ENCODE measurements at places on chromosomes 4 and X. TPM values are rescaled to one million over a fixed set of nuclear protein-coding genes. Genes with fewer than 3 reads are reported as not detected.

Gene PNMA3
- not detected for total RNA-seq

Gene NAA11
- not detected for total RNA-seq

Gene MAGEE2
- total RNA-seq, result not detected

Gene KLKB1
- total RNA-seq, result under 0.01 TPM

Gene HSFX1
- total RNA-seq, result under 0.01 TPM

Gene AMOT
- total RNA-seq, result 5.3 TPM

Gene SLC34A2
- total RNA-seq, result not detected

Gene ASMT
- not detected for total RNA-seq

Gene FAAH2
- not detected for total RNA-seq

Gene NXF2B
- total RNA-seq, result not detected

Gene USP26
- not detected for total RNA-seq

Gene RAB39B
- 0.56 TPM for total RNA-seq

Gene OTC
- not detected for total RNA-seq

Gene DUSP21
- not detected for total RNA-seq

Gene TMEM31
- not detected for total RNA-seq

Gene CPZ
- total RNA-seq, result 0.56 TPM

Gene SEL1L3
- total RNA-seq, result 43.7 TPM

Gene SGMS2
- 57.5 TPM for total RNA-seq

Gene SH2D1A
- not detected for total RNA-seq

Gene UGT2B11
- not detected for total RNA-seq

Gene ARX
- not detected for total RNA-seq

Gene TLR2
- under 0.01 TPM for total RNA-seq

Gene DUX4
- not detected for total RNA-seq

Gene RBMXL3
- not detected for total RNA-seq

Gene SUPT20HL1
- total RNA-seq, result not detected

Gene LUZP4
- total RNA-seq, result not detected
